Fibroblast of skin of left biceps (primary cell): ENCODE measurements at places on chromosomes 13 and 19.
A peak's percentile ranks its signal among the peaks of the same experiment; 100 is the strongest.

DNA sequence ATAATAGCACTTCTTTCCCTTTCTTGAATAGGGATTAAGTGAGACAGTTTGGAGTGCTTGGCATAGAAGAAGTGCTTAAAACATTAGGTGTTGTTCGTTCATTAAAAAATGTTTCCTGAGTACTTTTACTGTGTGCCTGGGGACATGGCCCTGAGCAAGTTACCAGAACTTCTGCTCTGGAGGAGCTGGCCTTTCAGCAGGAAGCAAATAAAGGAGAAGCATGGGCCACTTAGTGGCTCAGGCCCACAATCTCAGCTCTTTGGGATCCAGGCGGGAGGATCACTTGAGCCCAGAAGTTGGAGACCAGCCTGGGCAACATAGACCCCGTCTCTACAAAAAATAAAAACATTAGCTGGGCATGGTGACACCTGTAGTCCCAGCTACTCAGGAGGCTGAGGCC, 5.7 kb downstream of the DNM2 start:
- DNase-seq: no peak

GRCh38 chr19:41530184-41530534, 45.8 kb upstream of the CEACAM21 start:
- DNase-seq: no peak

DNA sequence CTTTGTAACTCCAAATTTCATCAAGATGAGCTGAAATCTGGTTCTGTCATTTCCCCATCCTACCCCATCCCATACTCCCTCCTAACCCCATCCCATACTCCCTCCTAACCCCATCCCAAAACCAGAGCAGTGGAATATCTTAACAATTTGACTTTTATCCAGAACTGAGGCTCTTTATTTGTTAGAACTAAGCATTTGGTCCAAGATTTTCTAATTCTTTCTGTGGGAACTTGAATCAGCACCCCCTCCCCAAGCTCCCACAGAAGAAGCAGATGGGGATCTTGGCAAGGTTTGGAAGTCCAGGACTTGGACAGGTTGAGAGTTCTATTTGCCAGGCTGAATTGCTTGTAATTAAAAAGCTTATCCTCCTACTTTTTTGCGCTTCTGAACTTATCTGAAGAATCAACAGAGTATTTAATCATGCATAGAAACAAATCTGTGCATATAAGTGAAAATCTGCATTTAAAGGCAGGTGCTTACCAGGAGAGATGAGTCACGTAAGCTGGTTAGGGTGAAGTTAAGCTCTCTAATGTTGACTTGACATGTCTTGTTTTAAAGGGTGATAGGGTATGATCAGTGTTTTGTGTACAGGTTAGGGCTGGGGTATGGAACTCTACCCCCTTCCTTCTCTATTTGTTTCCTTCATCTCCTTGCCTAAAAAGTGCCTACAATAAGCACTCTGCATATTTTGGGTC, 111.1 kb downstream of the COG6 start:
- DNase-seq: no peak

- no peak for DNase-seq
These were observed 10.1 kb upstream of the ZNF358 start for GRCh38 chr19:7505682-7506384.

GRCh38 chr19:16381756-16382401, 57.3 kb downstream of the KLF2 start:
- no peak for DNase-seq

- peak; percentile 55 for DNase-seq
These were observed 429.2 kb upstream of the HTR2A start for GRCh38 chr13:47326061-47326460.

- no peak for DNase-seq
These were observed 5.2 kb downstream of the IRF3 start for GRCh38 chr19:49660338-49660961.

- no peak for DNase-seq
These were observed 3.0 kb downstream of the ANKRD10 start for GRCh38 chr13:110911880-110912279.

DNA sequence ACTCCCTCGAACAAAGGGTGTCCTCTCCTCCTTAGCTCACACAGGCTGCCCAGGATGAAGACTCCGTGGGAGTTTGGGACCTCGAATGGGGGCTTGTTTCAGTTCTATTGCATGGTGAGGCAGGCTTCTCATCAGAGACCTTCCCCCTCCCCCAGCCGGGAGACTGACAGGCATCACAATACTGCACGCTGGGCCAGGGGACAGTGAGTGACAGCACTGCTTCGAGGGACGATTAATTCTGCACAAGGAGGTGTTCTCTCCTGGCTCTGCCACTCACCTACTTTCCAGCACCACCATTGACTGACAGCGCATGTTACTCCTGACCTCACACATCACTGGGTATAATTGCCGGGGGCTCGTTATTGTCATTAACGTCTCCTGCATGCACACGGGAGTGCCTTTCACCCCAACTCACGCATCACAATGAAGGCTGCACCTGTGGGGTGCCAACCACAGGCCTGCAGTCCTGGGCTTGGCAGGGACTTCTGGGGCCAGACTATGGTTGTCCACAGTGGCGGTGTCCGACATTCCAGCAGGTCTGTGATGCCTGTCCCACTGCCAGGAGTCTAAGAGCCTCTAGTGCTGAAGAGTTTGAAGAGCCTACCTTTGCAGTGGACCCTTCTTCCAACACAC, 412.2 kb upstream of the TSHZ3 start:
- no peak for DNase-seq
